ENCODE measurements at places on chromosomes 4 and X. TPM values are rescaled to one million over a fixed set of nuclear protein-coding genes. Genes with fewer than 3 reads are reported as not detected.

Gene MFAP3L
- total RNA-seq, result 6.3 TPM

DNA sequence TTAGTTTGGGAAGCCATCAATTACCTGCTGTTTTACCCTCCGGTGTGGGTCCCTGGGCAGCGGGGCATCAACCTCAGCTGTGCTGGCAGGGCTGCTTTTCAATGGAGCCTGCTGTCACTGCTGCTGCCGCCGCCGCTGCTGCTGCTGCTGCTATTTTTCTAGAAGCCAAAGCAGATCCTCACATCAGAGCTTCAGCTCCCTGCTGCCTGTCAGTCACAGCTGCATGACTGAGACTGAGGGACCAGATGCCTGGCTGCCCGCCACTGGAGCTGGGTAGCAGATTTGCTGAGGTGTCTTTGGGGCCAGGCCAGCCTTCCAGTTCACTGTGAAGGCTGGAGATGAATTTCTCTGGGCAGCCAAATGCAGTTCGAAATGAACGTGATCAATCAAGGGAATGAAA lies 200.3 kb upstream of the NHS start:
- H3K4me1 ChIP-seq, result no peaks in the 10 kb centered on the region
- H3K36me3 ChIP-seq, result no peaks in the 10 kb centered on the region
- H3K4me3 ChIP-seq, result no peak overlapping the region
- no peaks in the 10 kb centered on the region for H3K27me3 ChIP-seq
- no peak overlapping the region for H3K27ac ChIP-seq
- no peak for DNase-seq

DNA sequence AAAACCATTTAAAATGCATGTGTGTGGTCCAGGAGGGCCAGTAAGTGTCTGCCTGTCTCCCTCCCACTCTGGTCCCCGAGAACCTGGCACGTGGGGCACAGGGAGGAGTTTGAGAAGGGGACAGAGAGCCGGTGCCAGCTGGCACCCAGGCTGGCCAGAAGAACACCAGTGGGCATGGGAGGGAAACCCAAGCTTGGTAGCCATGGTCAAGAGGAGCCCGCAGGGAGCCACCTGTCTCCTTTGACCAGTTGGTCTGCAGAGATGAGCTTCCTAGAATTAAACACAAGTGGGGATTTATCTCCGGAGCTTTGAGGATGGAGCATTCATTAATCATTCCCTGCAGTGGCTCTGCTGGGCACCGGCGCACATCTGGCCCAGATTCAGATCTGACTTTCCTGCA lies 41.6 kb downstream of the HMX1 start:
- H3K4me1 ChIP-seq, result no peaks in the 10 kb centered on the region
- peaks cover 3% of the 10 kb centered on the region for H3K27me3 ChIP-seq
- no peak overlapping the region for H3K27ac ChIP-seq
- no peak overlapping the region for H3K4me3 ChIP-seq
- DNase-seq, result no peak

DNA sequence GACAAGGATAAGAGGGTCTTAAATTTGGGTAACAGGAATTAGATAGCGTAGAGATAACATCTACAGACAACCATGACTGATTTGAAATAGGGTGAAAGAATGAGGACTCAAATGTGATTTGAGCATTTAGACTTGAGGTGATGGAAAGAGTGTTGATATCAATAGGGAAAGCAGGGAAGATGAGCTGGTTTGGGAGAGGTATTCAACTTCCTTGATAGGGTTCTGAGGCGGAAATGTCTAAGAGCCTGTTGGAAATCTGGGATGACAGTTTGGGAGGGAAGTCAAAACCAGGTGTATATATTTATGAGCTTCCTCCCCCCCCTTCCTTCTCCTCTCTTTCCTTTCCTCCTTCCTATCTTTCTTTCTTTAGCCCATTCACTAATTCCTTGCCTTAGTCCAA lies 36.5 kb downstream of the KLHL15 start:
- H3K27ac ChIP-seq, result no peak overlapping the region
- H3K4me3 ChIP-seq, result no peak overlapping the region
- H3K4me1 ChIP-seq, result peaks cover 4% of the 10 kb centered on the region
- DNase-seq, result no peak

- peaks cover 4% of the 10 kb centered on the region for H3K4me1 ChIP-seq
- no peaks in the 10 kb centered on the region for H3K27me3 ChIP-seq
- H3K4me3 ChIP-seq, result no peak overlapping the region
- no peak overlapping the region for H3K27ac ChIP-seq
- no peak for DNase-seq
Measured at GRCh38 chrX:148658115-148658730, 157.8 kb downstream of the AFF2 start.

GRCh38 chrX:43586830-43587229 lies 69.3 kb upstream of the MAOA start:
- no peak overlapping the region for H3K27ac ChIP-seq
- H3K27me3 ChIP-seq, result peaks cover under 1% of the 10 kb centered on the region
- H3K4me1 ChIP-seq, result no peaks in the 10 kb centered on the region
- DNase-seq, result no peak

- H3K27ac ChIP-seq, result no peak overlapping the region
- no peaks in the 10 kb centered on the region for H3K27me3 ChIP-seq
- peaks cover 5% of the 10 kb centered on the region for H3K4me1 ChIP-seq
- DNase-seq, result no peak
- H3K4me3 ChIP-seq, result no peak overlapping the region
Measured at GRCh38 chrX:136047969-136048368, 62.7 kb downstream of the SLC9A6 start.

GRCh38 chrX:40402831-40403533 lies 177.8 kb upstream of the ATP6AP2 start:
- no peak overlapping the region for H3K27ac ChIP-seq
- no peak overlapping the region for H3K4me3 ChIP-seq
- no peaks in the 10 kb centered on the region for H3K36me3 ChIP-seq
- peaks cover 4% of the 10 kb centered on the region for H3K27me3 ChIP-seq

Gene CXCL11
- not detected for total RNA-seq

Gene TEX13C
- total RNA-seq, result not detected

DNA sequence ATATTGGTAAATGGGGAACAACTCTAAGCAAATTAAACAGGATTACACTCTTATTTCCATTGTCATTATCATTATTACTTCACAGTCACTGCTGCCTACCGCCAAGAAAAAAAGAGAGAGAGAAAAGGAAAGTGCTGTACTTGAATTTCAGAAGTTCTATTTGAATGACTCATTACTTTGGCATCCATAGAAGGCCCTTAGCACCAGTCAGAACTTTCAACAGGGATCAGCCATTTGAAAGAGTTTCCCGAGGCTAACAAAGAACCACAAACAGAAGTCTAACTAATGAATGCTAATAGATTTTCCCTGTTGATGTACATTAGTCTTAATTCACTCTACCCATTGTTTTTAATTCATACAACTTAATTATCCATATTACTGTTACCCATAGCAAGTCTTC lies 116.3 kb downstream of the SHROOM4 start:
- H3K4me3 ChIP-seq, result no peak overlapping the region
- H3K27me3 ChIP-seq, result no peaks in the 10 kb centered on the region
- no peak overlapping the region for H3K27ac ChIP-seq
- peaks cover 4% of the 10 kb centered on the region for H3K36me3 ChIP-seq

Gene TMEM144
- total RNA-seq, result 5.7 TPM

DNA sequence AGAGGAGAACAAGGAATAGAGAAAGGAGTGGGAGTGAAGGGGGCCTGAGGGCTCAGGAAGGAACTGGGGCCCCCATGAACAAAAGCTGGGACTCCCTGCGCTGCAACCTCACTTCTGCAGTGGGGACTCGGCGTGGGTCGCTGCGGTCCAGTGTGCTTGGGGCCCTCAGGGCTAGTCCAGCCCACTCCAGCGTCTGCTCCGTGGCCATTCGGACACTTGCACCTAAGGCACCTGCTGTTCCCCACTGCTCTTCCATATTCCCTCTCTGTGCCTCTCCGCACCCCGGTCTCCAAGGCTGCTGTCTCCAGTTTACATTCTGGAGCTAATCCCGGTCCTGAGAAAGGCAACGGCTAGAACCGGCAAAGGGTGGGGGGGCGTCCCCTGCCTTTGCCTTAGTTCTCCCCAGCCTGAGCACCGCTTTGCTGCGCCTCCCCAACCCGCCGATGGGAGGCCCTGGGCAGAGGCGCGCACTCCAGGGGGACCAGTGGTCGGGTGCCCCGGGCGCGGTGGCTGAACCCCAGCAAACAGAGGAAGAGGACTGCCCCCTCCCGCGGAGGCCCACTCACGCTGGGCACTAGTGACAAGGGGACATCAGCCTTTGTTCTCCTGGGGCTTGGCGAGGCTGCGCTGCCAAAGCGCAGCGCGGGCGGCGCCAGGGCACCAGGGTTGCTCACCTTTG lies 327.7 kb upstream of the F9 start:
- peak; percentile 26 for DNase-seq
- H3K27me3 ChIP-seq, result peaks cover 6% of the 10 kb centered on the region
- peak overlapping the region; percentile 89 for H3K4me3 ChIP-seq

- H3K27ac ChIP-seq, result no peak overlapping the region
- no peak overlapping the region for H3K4me3 ChIP-seq
- H3K27me3 ChIP-seq, result peaks cover 5% of the 10 kb centered on the region
- H3K4me1 ChIP-seq, result peaks cover 5% of the 10 kb centered on the region
- H3K36me3 ChIP-seq, result no peaks in the 10 kb centered on the region
Measured at GRCh38 chr4:1676605-1677525, 7.2 kb downstream of the FAM53A start.
